ENCODE measurements at places on chromosomes 3 and 15.

DNA sequence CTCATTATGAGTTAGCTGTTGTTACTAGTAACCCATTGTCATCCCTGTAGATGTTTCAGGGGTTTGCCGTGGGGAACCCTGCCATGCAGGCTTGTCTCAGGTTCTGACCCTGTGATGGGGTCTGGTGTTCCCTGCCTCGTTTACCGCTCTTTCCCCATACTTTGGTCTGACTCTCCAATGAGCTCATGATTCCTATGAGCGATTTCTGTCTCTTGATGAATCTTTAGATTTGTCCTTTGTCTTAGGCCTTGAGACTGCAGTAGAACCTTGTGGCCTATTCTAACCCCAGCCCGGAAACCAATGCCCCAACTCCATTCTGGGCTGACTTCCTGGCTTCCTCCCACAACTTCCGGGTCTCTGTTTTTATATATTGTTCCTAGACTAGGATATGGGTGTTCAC, 11.3 kb upstream of the IQGAP1 start:
- no peak for DNase-seq

DNA sequence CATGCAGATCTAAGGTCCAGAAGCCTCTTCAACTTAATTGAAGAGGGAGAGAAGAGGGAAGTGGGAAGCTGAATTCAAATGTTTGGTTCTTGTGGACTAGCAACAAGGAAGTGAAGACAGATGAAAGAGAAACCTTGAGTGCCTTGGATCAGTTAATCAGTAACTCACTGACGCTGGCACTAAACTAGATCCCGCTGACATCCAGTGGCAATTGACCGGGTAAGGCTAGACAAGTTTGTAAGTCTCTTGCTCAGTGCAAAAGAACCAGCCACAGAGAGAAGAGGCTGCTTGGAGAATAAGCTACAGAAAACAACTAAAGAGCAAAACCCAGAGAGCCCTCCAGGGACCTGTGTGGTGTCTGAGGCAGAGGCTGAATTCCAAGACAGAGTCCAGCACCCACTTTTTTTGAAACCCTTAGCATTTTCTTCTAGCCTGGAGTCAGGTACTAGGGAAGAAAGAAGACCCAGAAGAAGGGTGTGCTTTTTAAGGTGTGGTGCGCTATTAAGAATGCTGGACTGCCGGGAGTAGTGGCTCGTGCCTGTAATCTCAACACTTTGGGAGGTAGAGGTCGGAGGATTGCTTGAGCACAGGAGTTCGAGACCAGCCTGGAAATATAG, 6.9 kb downstream of the PLCH1 start:
- DNase-seq: no peak

GRCh38 chr3:43346978-43347749, 60.8 kb downstream of the SNRK start:
- DNase-seq: no peak

GRCh38 chr15:59276225-59277178, 69.9 kb downstream of the LDHAL6B start:
- no peak for DNase-seq

DNA sequence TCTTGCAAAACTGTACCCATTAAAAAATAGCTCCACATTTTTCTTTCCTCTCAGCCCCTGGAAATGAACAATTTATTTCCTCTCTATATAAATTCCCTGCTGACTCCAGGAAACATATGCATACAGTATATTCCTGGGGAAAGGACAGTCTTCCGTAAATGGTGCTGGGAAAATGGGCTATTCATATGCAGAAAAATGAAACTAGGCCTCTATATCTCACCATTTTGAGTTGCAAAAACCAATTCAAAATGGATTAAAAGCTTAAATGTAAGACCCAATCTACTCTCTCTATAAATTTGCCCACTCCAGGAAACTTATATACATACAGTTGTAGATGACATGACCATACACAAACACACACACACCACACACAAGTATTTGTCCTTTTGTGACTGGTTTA, 85.9 kb upstream of the GPR149 start:
- DNase-seq: no peak

- DNase-seq: peak; percentile 49
These were observed 18.8 kb downstream of the PLA2G4F start for GRCh38 chr15:42137461-42138261.

DNA sequence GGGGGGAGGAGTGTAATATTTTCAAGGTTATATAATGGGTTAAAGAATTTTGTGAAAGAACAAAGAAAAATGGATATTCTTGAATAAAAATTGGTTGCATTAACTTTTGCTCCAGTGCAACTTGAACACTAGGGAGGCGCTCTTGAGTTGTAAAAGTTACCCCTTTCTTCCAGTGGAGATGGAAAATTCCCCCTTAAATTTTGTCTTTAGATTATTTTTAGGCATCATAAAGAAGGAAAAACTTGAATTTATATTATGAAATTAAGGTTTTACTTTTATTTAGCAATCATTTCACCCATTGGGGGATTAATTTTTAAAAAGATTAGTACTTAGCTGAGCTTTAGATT, 550 bp upstream of the CHD2 start:
- no peak for DNase-seq
